Motor neuron (in vitro differentiated cells): ENCODE measurements at places on chromosomes 12 and 14.

- ATAC-seq: no peak
Measured at GRCh38 chr12:121248622-121249021, 38.7 kb downstream of the P2RX4 start.

- ATAC-seq: no peak
Measured at GRCh38 chr14:26187996-26188620, 409.7 kb downstream of the NOVA1 start.

DNA sequence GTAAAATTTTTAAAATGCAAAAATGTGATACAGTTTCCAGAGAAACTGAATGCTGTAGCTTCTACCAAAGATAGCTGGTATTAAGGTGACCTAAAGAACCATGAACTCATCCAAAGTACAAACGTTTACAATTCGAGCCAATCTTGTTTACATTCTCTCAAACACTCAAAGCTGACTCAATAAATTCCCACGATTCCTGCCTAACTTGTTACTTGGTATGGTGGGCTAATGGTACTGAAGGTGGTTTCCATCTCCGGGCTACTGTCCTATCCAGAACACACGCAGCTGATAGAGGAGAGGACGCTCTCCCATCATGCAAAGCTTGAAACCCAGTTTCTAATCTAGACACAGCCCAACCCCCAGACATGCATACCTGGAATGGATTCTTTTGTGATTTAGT is 31.5 kb downstream of the RAD9B start:
- peak; percentile 57 for ATAC-seq

- no peak for ATAC-seq
Measured at GRCh38 chr12:116640281-116640680, 81.1 kb downstream of the MAP1LC3B2 start.

DNA sequence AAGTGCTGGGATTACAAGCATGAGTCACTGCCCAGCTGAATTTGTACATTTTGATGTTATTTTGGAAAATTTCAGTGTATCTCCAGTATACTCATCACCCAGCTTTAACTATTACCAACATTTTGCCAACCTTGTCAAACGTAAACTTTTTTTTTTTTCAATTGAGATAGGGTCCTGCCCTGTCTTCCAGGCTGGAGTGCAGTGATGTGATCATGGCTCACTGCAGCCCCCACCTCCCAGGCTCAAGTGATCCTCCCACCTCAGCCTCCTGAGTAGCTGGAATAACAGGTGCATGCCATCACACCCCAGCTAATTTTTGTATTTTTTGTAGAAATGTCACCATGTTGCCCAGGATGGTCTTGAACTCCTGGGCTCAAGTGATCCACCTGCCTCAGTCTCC is 29.2 kb downstream of the MDM2 start:
- ATAC-seq: no peak

DNA sequence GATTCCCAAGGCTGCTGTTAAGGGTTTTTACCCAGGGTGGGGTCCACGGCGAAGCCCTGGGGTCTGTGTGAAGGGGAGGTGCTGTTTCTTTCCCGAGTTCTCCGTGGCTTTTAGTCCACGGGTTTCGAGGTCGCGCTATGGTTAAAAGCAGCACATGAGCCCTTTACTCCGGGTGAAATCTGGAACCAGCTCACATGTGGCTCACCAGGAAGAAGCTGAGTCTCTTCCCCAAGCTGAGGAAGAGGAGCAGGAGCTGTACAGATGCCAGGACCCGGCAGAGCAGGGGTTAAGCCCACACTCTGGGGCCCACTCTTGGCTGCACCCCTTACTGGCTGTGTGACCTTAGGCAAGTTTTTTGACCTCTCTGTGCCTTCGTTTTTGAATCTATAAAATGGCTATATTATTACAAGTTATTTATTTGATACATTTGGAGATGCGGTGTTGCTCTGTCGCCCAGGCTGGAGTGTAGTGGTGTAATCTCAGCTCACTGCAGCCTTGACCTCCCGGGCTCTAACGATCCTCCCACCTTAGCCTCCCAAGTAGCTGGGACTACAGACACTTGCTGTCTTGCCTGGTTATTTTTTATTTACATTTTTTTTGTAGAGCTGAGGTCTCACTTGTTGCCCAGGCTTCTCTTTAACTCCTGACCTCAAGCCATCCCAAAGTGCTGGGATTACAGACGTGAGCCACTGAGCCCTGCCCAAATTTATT is 266.3 kb downstream of the AACS start:
- ATAC-seq: peak; percentile 10

- no peak for ATAC-seq
Measured at GRCh38 chr12:2215709-2216560, 163.1 kb downstream of the CACNA1C start.

DNA sequence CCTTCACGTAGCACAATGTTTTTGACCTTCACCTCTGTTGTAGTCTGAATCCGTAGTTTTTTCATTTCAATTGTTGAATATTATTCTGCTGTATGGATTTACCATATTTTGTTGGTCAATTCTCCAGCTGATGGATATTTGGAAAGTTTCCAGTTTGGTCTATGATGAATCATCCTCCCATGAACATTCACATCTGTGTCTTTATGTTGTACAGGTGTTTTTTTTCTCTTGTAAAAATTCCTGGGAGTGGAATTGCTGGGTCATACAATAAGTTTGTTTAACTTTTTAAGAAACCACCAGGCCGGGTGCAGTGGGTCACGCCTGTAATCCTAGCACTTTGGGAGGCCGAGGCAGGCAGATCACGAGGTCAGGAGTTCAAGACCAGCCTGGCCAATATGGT is 36.7 kb upstream of the GNG2 start:
- no peak for ATAC-seq

DNA sequence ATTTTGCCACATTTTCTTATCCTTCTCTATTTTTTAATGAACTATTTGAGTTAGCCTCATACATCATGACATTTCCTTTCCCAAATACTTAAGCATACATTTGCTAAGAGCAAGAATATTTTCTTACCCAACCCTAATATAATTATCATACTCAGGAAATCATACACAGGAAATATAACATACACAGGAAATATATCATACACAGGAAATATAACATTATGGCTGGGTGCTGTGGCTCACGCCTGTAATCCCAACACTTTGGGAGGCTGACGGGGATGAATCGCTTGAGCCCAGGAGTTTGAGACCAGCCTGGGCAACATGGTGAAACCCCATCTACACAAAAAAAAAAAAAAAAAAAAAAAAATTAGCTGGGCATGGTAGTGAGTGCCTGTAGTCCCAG is 4.9 kb downstream of the NCKAP1L start:
- ATAC-seq: no peak

GRCh38 chr12:131332224-131332623 is 378.5 kb downstream of the ADGRD1 start:
- no peak for ATAC-seq

GRCh38 chr12:114691763-114692185 is 7.8 kb upstream of the TBX3 start:
- no peak for ATAC-seq

GRCh38 chr12:47190271-47190750 is 110.6 kb upstream of the AMIGO2 start:
- no peak for ATAC-seq

DNA sequence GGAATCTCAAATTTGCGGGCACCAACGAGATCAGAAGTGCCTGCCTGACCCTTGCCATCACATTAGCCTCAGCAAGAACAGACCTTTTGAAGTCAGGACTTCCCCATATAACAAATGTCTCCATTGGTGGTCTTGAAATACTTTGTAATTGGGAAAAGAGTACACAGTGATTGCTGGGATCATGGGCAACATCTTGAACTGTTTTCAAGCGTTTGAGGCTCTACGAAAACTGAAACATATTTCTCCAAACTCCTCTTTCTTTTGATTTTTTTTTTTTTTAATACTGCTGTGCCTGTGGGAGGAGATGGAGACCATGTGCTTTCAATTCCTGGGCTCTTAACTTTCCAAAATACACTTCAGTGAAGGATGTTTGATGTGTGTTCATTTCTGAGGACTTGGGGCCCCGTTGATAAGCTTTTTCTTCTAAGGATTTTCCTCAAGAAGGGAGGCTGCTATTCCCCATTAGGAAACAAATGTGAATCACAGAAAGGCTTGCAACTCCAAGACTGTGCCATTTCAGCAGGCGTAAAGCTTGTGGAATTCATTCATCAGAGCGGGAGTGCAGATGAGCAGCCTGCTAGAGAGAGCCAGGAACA is 94.5 kb downstream of the TMEM132C start:
- no peak for ATAC-seq

DNA sequence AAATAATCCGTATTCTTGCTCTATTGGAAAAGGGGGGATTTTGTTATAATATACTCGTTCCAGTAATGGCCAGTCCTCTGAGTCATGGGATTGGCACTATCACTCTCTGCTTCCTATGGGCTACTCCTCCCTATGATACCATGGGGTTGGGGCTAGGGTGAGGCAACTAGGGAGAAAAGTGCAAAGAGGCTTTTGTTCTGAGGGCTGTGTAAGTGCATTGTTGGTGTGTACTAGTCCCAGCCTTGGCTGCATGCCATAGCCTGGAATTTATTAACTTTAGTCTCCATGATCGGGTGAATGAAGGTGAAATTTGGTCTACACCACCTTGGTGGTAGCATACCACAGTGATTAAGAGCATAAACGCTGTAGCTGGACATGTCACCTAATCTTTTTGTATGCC is 247.6 kb downstream of the RPAP3 start:
- no peak for ATAC-seq

GRCh38 chr12:89192429-89192828 is 159.9 kb downstream of the DUSP6 start:
- no peak for ATAC-seq

GRCh38 chr12:92995258-92995903 is 66.3 kb upstream of the EEA1 start:
- ATAC-seq: no peak

- ATAC-seq: no peak
Measured at GRCh38 chr12:100544165-100544564, 29.3 kb upstream of the GAS2L3 start.

- ATAC-seq: no peak
Measured at GRCh38 chr12:19847294-19848059, 408.2 kb downstream of the AEBP2 start.

- ATAC-seq: peak; percentile 87
Measured at GRCh38 chr12:39176356-39176755, 266.6 kb downstream of the KIF21A start.

- peak; percentile 13 for ATAC-seq
Measured at GRCh38 chr14:23469906-23470403, 452 bp downstream of the NGDN start.
